Endothelial cell of umbilical vein (primary cell): ENCODE measurements at places on chromosomes 6 and 20. TPM values are rescaled to one million over a fixed set of nuclear protein-coding genes. Genes with fewer than 3 reads are reported as not detected.

DNA sequence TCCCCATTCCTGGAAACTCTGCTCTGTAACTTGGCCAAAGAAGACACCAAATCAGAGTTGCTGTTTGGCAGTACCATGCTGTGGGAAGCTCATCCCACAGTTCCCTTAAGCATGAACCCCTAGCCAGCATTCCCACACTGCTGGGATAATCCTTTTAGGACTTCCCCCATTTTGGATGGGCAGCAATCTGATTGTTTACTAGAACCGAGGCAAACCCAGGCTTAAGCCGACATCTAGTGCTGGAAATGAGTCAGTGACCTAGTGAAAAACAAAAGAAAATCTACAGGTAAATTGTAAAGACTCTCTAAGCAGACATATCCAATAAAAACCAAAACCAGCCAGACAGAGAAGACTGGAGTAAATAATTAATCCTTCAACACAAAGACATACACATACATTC lies 5.2 kb downstream of the DNAH8 start:
- DNase-seq = peak; percentile 49

- no peak for DNase-seq
These were observed 21.1 kb downstream of the YTHDF1 start for GRCh38 chr20:63194797-63195173.

CRISP2 gene
- total RNA-seq = not detected in 2 replicates

- no peak for DNase-seq
These were observed 10.8 kb upstream of the PBOV1 start for GRCh38 chr6:138229072-138229471.

DNA sequence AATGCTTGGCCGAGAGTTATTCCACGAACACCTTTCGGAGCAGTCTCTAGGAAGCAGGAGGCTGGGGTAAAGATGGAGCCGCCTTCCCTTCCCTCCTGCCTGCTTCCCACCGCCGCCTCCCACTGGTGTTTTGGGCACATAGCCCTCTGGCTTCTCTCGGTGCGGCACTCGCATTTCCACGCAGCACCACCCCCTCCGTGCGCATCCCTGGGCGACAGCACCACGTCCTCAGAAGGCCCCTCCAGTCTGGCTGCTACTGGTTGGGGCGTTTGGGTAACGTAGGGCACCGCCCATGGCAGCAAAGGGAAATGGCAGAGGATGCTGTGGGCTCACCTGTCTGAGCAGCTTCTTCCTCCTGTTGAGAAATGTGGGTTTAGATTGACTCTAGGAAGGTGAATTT lies 2.4 kb downstream of the COL20A1 start:
- no peak for DNase-seq

- peak; percentile 56 for DNase-seq
These were observed 994 bp downstream of the FOXC1 start for GRCh38 chr6:1610497-1611321.

- no peak for DNase-seq
These were observed 29.2 kb upstream of the SSR1 start for GRCh38 chr6:7341989-7342742.

GRCh38 chr6:144590532-144590931 lies 305.4 kb downstream of the UTRN start:
- no peak for DNase-seq

- DNase-seq = no peak
These were observed 29.7 kb upstream of the FAM50B start for GRCh38 chr6:3819161-3820110.

GRCh38 chr6:45054610-45055009 lies 273.5 kb upstream of the RUNX2 start:
- DNase-seq = no peak

MUCL3 gene
- not detected in 2 replicates for total RNA-seq

- no peak for DNase-seq
These were observed 607.4 kb downstream of the HACE1 start for GRCh38 chr6:104252276-104252675.

TRERF1 gene
- total RNA-seq = 3.4 and 5.5 TPM in 2 replicates

- DNase-seq = no peak
These were observed 89.1 kb upstream of the ZNF184 start for GRCh38 chr6:27562027-27562410.

DNA sequence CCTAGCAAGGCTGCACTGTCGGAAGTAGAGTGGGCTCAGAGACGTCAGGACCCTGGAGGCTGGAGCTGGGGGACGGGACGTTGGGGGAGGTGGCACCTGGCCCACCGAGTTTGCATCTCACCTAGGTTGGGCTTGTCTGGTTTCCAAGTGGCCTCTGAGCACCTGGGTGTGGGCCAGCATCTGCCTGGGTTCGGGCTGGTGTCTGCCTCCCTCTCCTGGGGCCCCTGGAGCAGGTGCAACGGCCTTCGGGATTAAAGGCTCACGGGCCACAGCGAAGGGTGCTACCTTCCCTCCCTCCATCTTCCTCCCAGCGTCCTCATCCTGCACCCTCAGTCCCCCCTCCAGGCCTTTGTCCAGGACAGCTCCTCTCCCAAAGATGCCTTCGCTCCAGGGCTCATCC lies 6.0 kb downstream of the HRH3 start:
- DNase-seq = no peak

LRRC1 gene
- 10.6 and 11.7 TPM in 2 replicates for total RNA-seq

- no peak for DNase-seq
These were observed 9.6 kb downstream of the MAN1A1 start for GRCh38 chr6:119339941-119340456.

TMC2 gene
- not detected in 2 replicates for total RNA-seq

GRCh38 chr6:97702248-97702647 lies 419.2 kb upstream of the MMS22L start:
- DNase-seq = no peak
